ENCODE measurements at places on chromosomes 1 and 21.
A peak's percentile ranks its signal among the peaks of the same experiment; 100 is the strongest.

- no peak for DNase-seq
Observed at GRCh38 chr1:115719285-115719684, 49.2 kb downstream of the CASQ2 start.

DNA sequence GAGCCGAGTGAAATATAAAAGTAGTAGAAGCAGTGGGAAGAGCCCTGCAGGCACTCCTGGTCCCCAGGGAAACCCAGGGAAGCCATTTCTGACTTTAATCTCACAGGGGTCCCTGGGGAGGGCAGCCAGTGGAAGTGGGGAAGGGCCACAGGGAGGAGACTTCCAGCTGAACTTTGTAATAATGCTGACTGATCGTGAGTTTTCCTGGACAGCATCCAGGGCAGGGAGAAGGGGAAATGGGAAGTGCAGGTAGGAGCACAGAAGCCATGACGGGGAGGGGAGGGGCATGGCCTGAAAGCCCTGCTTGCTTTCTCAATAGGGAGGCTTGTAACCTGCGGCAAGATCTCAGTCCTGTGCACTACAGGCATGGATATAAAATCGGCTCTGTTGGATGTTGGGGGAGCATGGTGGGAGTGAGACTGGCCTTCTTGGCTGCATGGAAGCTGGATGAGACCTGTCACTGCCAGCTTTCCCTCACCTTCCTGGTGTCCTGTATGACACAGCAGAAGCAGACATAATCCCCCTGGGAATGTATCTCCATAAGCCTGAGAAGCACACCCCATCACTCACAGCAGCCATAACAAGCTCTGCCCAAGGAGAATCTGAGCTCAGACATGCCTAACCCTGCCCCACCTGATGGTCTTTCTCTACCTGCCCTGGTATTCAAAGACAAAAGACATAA, 15.1 kb upstream of the MX1 start:
- DNase-seq = no peak

DNA sequence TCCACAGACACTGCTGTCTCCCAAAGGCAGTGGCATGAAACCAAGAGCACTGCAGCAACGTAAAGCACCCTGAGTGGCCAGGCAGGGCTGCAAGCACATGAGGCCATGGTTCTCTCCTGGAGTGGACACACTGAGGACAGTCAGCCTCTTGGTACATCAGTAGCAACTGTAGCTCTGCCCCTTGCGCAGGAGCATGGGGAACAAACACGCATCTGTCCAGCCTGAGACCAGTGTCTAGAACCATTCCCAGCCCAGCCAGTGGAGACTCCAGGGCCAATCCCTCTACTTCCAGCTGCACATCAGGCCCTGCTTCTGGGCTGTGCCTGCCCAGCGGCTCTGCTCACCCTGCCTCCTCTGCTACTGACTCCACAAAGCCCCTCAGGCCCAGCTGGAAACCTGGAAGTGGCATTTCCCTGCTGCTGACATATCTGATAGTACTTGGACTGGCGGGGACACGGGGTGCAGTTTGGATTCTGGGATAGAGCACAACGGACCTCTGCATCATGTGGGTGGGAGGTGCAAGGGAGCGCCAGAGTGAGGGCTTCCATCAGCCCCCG, 49.0 kb downstream of the TOR1AIP2 start:
- DNase-seq = no peak

DNA sequence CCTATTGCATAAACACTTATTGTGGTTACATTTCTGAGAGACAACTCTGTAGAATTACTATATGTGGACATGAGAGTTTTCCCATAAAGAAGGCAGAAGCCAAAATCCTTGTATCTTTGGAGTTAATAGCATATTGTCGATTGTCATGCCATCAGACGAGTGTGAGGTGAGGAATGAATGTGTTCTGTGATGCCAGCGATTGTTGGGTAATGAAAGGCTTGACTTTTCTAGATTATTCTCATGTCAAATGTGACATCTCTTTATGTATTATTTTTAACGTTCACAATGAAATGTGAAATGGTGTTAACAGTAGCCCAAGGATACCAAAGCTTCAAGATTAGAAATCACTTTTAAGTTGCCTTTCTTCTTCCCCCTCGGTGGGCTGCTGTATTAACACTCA, 84.9 kb downstream of the C1orf21 start:
- no peak for DNase-seq

DNA sequence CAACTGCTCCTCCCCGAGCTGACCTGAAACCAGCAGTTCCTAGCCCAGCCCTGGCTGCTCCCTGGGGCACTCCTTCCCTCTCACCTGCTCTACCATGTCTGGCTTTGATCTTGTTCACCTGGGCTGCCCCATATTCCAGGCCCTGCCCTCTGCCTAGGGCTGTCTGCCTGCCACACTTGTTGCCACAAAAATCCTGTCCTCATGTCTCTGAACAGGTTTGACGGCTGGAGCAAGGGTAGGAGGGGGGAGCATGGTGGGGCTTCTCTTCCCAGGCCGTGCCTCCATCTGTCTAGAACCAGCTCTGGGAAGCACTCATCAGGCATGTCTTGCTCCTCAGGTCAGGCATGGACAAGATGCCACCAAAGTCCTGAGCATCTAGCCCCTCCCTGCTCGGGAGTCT, 44.3 kb upstream of the WNT2B start:
- DNase-seq = no peak

DNA sequence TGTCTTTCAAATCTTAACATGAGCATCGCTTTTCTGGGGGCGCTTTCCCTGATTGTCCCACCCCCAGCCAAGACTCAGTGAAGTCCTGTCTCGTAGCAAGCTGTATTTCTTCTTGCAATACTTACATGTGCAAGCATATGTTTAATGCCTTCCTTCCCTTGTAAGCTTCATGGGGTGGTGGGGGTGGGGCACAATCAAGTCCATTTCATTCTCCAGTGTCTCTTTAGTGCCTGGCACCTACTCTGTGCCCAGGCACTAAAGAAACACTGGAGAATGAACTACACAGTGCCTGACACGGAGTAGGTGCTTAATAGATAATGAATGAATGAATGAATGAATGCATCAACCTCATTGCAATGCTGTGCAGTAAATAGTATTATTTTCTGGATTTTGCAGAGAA, 143.1 kb downstream of the PLPP3 start:
- no peak for DNase-seq

- DNase-seq = peak; percentile 9
Observed at GRCh38 chr1:85027242-85027983, 20.9 kb downstream of the MCOLN3 start.

DNA sequence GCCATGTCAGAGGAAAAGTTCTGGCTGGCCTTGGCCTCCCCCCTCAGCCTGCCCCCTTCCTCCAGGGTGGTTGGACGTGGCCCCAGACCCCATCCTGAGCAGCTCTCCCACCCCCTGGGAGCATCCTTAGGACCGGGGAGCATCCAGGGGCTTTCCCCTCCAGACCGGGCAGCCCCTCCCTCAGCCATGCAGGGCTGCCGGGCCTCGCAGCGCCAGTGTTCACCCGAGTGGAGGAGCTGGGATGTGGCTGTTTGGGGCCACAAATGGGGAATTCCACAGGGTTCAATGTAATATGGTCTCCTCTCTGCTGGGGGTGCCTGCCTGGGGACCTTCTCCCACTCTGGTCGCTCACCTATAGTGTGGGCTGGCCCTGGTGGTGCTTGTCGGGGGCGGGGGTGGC, 4.2 kb upstream of the PFKL start:
- DNase-seq = no peak

GRCh38 chr1:198560161-198560560, 19.7 kb upstream of the ATP6V1G3 start:
- DNase-seq = no peak

DNA sequence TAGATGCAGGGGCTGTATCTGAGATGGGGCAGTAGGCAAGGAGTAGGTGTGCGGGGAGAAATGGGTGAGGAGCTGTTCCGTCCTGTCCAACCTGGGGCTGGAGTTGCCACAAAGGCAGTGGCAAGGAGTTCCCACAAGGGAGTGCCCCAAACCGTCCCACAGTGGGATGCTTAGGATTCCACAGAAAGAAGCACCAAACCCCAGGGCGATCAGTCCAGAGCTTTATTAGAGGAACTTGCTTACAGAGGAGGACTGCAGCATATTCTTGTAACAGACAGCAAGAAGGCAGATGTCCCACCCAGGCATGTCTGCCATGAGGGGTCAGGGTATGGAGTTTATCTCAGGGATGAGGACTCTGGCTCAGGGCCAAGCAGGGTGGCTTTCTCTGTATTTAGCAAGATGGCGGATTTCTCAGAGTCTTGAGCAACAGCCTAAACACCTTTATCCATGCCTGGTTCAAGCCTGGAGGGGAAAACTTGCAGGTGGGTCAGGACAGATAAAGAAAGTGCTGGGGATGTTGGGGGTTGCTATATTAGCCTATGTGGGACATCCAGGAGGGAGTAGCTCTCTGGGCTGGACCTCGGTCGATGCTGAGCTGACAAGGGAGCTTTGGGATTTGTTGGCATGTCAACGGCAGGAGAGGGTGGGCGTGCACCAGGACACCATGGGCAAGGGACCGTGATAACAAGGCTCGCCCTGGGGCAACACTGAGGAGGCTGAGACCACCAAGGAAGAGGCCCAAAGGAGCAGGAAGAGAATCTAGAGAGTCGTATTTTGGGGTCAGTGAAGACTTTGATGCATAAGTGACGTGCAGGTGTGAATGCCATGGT, 32.8 kb downstream of the OBSCN start:
- DNase-seq = no peak

DNA sequence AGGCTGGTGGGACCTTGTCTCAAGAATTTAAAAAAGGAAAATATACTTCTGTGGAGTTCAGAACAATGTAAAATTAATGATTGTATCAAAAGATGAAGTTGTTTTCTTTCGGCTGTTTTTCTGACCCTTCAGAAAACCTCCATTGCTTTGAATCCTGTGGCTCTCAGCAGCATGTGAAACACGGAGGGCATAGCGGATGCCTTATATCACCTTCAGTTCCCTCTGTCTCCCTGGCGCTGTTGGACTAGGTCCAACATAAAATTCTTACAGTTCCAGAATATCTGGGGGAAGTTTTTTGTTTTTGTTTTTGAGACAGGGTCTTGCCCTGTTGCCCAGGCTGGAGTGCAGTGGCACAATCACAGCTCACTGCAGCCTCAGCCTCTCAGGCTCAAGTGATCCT, 7.4 kb downstream of the ZBTB8A start:
- DNase-seq = no peak

DNA sequence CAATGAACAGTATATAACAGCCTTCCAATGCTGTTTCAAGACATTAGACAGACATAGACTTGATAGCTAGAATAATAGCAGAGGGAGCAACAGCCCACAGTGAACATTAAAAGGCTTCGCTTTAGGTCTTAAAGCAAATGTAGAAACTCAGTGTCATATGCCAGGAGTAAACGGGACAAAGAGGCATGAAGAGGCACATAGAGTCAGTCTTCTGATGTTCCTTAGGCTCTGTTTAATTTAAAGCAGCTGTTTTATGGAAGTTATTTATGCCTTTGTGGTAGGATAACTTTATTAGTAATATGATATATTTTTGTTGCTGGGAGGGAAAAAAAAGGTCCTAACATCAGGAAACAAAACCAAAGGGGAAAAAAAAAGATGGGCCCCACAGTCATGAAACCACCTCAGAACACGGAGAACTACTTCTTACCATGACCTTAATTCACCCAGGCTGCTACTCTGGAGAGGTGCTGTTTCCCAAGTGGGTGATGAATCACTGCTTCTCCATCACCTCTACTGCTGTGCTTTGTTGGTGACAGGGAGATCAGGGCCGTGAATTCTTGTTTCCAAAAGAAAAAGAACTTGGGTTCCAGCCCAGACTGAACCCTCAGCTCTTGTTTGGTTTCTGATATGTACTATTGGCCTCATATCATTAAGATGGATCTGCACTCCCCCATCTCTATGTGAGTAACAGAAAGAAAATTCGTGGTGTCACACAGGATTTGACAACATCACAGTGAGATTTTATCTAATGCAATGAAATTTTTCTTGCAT, 616.9 kb downstream of the KIF26B start:
- no peak for DNase-seq
